ENCODE measurements at places on chromosomes 3 and 15.

GRCh38 chr3:99351122-99351521, 287.3 kb upstream of the COL8A1 start:
- no peak for DNase-seq

- no peak for DNase-seq
Observed at GRCh38 chr15:92014281-92015030, 160.9 kb downstream of the SLCO3A1 start.

DNA sequence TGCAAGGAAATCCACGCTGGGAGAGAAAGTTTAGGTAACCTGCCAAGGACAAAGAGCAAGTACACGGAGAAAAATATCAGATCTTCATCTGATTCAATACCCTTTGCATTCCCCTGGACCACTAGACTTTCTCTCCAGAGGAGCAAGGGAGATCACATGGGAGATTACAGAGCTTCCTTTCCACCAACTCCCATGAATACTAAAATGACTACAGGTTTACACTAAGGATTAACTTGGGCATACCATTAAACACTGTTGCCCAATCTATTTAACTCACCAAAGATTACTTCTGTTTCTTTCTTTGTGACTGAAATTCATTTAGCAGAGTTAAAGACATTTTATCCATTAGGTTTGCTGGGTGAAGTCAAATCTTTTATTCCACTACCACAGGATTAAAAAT, 71.2 kb downstream of the RYK start:
- no peak for DNase-seq

DNA sequence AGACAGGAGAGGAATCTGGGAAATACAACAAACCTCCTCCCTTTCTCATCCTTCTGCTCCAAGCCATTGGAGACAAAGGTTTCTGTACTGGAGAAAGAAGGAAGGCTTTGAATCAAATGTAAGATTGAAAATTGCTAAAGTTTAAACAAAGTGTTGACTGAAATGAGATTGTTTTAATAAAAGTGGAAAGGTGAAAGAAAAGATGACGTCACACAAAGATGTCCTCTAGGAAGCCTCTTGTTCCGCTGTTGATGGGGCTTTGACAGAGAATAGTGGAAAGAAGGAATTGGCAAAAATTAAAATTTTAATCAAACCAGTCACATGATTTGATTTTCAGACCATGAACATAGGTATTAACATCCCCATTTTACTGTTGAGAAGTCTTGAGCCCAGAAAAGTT, 967.6 kb downstream of the NAALADL2 start:
- no peak for DNase-seq

DNA sequence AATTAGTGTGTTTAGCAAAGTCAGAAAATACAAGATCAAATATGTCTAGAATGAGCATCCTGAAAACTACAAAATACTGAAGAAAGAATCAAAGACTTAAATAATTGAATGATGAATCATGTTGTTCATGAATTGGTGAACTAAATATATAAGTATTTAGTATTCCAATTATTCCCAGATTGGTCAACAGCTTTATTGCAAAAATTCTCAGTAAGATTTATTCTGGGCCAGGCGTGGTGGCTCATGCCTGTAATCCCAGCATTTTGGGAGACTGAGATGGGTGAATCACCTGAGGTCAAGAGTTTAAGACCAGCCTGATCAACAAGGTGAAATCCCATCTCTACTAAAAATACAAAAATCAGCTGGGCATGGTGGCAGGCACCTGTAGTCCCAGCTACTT, 250.0 kb upstream of the NECTIN3 start:
- no peak for DNase-seq

DNA sequence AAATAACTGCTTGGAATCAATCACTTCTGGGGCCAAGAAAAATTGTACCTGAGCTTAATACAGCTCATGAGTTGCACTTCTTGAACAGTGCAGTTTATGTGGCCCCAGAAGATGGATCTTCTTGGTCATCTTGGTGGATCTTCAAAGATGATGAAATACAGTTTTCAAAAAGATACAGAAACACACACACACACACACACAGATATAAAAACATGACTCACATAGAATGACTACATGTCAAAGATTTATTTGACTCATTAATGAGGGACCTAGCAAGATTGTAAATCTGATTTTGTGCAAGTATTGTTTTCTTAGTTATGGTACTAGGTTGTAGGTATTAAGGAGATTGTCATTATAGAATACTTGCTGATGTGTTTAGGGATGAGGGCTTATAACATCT, 32.6 kb downstream of the PDCD6IP start:
- no peak for DNase-seq

DNA sequence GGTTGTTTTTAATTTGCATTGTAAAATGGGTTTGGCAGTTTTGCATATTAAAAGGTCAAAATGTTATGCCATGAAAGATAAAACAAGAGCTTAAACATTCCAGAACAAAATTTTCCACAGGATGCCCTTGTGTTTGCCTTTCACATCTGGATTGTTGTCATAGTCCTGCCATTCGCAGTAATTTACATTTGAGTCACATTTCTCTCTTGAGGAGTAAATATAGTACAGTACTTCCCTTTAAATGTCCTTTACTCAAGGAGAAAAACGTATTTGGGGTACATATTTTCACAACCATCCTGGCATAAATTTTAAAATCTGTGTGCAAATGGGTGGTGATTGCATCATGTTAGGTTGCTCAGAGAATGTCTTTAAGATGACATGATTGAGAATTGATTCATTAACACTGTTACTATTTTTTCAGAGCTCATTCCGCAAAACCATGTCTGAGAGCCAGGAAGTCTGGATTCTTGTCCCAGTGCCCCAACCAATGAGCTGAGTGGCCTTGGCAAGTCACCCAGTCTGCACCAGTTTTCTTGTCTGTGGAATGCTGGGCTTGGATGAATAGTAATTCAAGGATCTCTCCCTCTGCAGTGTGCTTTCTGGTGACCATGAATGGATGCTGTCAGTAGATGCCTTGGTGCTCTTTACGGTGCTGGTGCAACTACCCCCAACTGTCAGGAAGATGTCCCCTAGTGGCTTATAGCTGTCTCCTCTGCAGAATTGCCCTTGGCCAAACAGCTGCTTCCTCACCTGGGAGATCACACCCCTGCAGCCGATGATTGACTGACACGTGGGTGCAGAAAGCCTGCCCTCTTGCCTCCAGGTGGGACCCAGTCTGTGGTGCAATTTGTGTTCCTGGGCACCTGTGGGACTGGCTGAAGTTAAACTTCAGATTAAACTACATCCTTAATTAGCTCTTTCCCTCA, 43.0 kb downstream of the ABHD5 start:
- DNase-seq = no peak

DNA sequence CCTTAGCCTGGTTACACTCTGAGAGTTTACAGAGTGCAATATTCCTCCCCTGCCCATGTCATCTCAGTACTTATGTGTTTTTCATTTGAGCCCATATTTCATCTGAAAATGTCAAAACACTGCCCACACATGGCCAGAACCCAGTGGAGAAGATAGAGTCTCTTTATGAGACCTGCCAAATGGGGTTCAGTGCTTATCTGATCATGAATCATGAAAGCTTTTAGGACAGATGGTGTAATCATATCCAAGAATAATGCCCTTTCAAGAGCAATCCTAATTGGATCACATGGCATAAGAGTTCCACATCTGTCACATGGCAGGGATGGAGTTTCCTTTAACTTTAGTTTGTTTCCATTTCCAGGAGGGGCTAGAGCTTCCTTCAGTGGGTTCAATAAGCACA, 77.2 kb upstream of the AGBL1 start:
- no peak for DNase-seq

DNA sequence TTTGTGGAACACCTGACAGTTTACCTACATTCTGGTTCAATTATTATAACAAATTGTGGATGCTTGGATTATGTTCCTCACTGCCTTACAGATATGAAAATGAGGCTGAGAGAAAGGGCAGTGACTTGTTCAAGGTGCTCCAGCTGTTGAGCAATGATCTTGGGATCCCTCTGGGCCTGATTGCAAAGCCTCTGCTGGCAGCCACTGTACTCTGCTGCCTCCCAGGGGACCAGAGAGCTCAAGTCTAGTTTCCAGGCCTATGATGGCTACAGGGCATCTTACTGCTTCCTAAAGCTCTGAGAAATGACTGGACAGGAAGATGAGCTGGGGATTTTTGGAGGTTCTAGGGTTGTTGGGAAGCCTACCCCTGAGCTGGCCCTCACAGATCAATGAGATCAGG, 2.3 kb upstream of the SHC4 start:
- no peak for DNase-seq

DNA sequence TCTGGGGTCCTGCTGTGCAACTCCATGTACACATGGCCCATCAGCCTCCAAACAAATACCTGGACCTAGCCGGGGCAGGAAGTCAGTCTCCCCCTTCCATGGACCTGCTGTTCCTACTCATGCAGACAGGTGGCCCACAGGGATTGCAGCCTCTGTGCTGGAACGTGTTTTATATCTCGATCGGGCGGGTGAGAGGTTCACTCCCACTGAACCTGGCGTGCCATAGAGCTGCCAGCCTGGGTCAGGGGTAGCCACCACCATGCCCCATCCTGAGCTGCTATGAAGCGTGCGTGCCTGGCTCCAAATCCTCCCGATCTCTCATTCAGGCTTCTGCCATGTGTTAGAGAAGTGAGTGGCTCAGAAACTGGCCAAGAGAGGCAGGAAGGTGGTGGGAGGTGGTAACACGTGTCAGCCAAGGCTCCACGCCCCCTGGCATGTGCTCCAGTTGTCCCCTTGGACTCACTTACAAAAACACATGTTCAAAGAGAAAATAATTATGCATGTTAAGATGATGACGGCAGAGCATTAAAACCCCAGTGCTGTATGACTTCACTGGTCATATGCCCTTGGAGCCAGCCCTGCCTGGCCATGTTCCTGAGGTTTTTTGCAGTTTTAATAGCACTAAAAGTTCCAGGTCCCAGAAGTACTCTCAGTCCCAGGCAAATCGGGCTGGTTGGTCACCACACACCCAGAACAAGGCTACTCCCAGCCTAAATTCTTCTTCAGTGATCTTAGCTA, 30.6 kb downstream of the CTSH start:
- no peak for DNase-seq

GRCh38 chr3:170491901-170492300, 73.2 kb downstream of the CLDN11 start:
- no peak for DNase-seq

DNA sequence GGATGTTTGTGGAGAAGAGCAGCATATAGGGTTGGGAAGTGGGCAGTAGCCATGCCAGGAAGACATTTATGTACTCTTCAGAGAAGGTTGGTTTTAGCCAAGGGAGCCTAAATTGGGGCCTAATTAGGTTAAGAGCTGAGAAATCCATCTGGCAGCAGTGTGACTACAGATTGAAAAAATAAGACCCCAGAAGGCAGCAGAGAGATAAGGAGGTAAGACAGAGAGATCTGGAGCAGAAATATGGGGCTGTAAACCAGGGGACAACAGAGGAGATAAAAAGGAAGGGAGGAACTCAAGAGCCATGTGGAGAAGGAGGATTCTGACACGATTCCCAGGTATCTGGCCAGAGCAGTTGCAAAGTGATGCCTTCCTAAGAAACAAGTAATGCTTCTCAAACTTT, 23.3 kb downstream of the LYSMD2 start:
- DNase-seq = no peak

- DNase-seq = no peak
Observed at GRCh38 chr3:173402656-173403055, 5.1 kb downstream of the NLGN1 start.

Data from effector CD8-positive, alpha-beta T cell (primary cell).